ENCODE measurements at places on chromosomes 2 and 18. TPM values are rescaled to one million over a fixed set of nuclear protein-coding genes. Genes with fewer than 3 reads are reported as not detected.

GRCh38 chr18:13605901-13606300, 120.5 kb downstream of the FAM210A start:
- H3K4me1 ChIP-seq = peaks cover 7% of the 10 kb centered on the region
- no peak for DNase-seq
- H3K27me3 ChIP-seq = no peaks in the 10 kb centered on the region

The C1QL2 gene
- not detected for total RNA-seq

- DNase-seq = no peak
- H3K4me1 ChIP-seq = no peaks in the 10 kb centered on the region
- H3K27ac ChIP-seq = no peak overlapping the region
- H3K4me3 ChIP-seq = no peak overlapping the region
- no peaks in the 10 kb centered on the region for H3K27me3 ChIP-seq
Observed at GRCh38 chr2:108305901-108306300, 17.2 kb downstream of the SULT1C2 start.

DNA sequence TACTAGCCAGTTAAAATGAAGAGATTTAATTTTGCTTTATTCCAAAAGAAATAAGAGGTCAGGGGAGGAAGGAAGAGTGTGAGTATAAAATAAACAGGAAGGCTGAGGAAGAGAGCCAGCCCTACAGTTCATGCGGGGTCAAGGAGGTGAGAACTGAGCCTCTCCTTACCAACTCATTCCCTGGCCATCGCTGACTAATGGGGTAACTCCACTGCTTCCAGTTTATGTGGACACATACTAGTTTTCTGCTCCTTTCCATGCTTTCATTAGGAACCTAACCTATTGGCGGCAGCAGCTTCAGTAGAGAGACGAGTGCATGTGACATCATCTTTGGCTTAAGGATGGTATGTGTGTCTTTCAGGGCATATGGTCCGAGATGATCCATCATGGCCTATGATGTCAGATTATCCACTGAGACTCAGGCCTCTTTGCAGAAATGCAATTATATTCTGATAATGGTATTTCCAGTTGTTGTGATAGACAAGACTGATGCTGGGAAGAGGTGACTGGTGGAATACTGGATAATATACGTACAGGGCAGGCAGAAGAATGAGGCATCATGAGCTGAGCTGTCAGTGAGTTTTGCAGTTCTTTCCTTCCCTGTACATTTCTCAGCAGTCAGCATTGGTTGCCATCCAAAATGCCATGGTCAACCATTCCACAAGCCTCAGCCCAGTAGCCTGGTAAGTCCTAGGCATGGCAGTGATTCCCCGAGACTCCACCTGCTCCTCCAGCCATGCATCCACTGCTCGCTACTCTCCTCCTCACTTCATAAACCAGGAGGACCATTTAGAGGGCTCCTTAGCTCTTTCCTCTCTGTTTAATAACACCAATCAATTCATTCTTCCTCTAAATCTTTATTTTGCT, 184.6 kb upstream of the OSR1 start:
- H3K36me3 ChIP-seq = no peaks in the 10 kb centered on the region
- peaks cover 9% of the 10 kb centered on the region for H3K4me1 ChIP-seq
- H3K27ac ChIP-seq = no peak overlapping the region
- no peak overlapping the region for H3K4me3 ChIP-seq
- DNase-seq = no peak

- no peaks in the 10 kb centered on the region for H3K36me3 ChIP-seq
- no peak overlapping the region for H3K4me3 ChIP-seq
- no peaks in the 10 kb centered on the region for H3K27me3 ChIP-seq
- DNase-seq = peak; percentile 74
- H3K27ac ChIP-seq = peak overlapping the region; percentile 70
Observed at GRCh38 chr2:9565436-9566153, 10.0 kb upstream of the ADAM17 start.

The PARD6G gene
- 1.9 TPM for total RNA-seq

- H3K27me3 ChIP-seq = no peaks in the 10 kb centered on the region
- H3K27ac ChIP-seq = no peak overlapping the region
- no peak overlapping the region for H3K4me3 ChIP-seq
Observed at GRCh38 chr2:206054952-206055351, 31.0 kb downstream of the INO80D start.

Measured in transverse colon (tissue), 4 donors.